ENCODE measurements at places on chromosomes 7 and 10. TPM values are rescaled to one million over a fixed set of nuclear protein-coding genes. Genes with fewer than 3 reads are reported as not detected.

- peak overlapping the region; percentile 91 for H3K27ac ChIP-seq
- peaks cover 84% of the 10 kb centered on the region for H3K4me1 ChIP-seq
- H3K27me3 ChIP-seq = no peaks in the 10 kb centered on the region
- no peaks in the 10 kb centered on the region for H3K36me3 ChIP-seq
Observed at GRCh38 chr7:140639366-140640053, 1.1 kb downstream of the DENND2A start.

Gene PILRA
- 3.3 TPM for total RNA-seq

DNA sequence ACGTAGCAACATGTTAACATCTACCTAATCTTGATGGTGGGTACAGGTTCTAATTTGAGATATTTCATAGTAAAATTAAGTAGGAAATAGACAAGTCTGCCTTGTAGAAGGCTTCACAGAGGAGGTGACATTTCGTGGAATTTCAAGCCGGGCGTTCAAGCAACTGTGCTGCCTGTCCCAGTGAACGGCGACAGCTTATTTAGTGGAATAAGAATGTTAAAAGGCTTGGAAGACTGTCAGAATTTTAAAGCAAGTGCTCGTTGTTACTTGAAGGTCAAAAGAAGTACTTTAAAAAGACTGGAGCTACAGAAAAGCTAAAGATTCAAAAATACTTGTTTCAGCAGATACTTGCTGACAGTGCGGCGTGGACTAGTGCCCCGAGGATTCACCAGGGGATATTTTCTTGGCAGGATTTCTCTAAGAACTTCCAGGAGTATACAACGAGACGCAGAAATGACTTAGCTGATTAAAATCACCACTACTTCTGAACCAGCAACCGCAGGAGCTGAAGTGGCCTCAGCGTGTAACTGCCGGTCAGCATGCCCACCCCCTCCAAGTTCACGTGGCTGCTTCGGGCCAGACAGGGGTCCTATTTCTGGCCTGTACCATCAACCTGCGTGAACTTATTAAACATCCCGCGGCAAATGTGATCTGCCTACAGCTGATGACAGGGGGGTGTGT lies 46.5 kb downstream of the CTBP2 start:
- no peak for DNase-seq
- H3K36me3 ChIP-seq = peaks cover 11% of the 10 kb centered on the region
- no peaks in the 10 kb centered on the region for H3K27me3 ChIP-seq
- H3K4me3 ChIP-seq = no peak overlapping the region

GRCh38 chr7:38615665-38616064 lies 15.5 kb downstream of the AMPH start:
- H3K27ac ChIP-seq = no peak overlapping the region
- no peak for DNase-seq
- no peak overlapping the region for H3K4me3 ChIP-seq
- H3K36me3 ChIP-seq = no peaks in the 10 kb centered on the region

DNA sequence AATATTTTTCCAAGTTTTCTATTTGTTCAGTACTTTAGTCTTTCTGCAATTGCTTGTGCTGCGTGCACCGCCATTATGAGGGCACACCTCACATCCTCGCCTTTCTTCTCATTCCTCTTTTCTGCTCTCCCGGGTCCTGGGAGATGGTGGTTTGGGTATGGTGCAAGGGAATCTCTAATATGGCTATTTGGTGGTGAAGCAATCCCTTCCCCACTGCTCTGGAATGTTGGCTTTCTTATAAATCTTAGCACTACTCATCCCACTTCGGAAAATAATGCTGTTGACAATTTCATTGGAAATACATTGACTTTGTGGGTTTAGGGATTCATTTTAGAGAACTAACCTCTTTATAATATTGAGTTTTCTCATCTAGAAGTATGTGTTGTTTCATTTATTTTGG lies 1.9 kb upstream of the GCK start:
- H3K27ac ChIP-seq = no peak overlapping the region
- no peaks in the 10 kb centered on the region for H3K4me1 ChIP-seq
- DNase-seq = no peak
- H3K4me3 ChIP-seq = no peak overlapping the region
- no peaks in the 10 kb centered on the region for H3K36me3 ChIP-seq

Gene HABP2
- not detected for total RNA-seq

Gene CALML3
- not detected for total RNA-seq

DNA sequence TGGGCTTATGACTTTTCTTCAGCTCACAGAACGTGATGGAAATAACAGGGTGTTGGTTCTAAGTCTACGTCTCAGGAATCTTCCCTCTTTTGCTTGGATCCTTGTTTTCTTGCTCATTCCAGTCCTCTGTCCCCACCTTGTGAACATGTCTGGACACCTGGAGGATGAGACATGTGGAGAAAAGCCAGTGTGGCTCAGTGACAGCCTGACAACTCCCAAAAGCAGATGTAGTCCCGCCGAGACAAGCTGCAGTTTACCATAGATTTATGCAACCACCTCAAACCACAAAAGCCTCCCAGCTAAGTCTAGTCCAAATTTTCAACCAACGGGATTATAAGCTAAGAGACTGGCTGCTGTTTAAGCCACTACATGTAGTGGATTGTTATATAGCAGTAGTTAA lies 476.1 kb downstream of the SH2D4B start:
- H3K36me3 ChIP-seq = no peaks in the 10 kb centered on the region
- DNase-seq = no peak
- no peaks in the 10 kb centered on the region for H3K27me3 ChIP-seq
- no peak overlapping the region for H3K4me3 ChIP-seq

GRCh38 chr7:136245327-136246004 lies 268.3 kb upstream of the MTPN start:
- DNase-seq = no peak
- no peak overlapping the region for H3K27ac ChIP-seq
- no peaks in the 10 kb centered on the region for H3K4me1 ChIP-seq
- H3K4me3 ChIP-seq = no peak overlapping the region
- H3K36me3 ChIP-seq = no peaks in the 10 kb centered on the region
- H3K27me3 ChIP-seq = no peaks in the 10 kb centered on the region

DNA sequence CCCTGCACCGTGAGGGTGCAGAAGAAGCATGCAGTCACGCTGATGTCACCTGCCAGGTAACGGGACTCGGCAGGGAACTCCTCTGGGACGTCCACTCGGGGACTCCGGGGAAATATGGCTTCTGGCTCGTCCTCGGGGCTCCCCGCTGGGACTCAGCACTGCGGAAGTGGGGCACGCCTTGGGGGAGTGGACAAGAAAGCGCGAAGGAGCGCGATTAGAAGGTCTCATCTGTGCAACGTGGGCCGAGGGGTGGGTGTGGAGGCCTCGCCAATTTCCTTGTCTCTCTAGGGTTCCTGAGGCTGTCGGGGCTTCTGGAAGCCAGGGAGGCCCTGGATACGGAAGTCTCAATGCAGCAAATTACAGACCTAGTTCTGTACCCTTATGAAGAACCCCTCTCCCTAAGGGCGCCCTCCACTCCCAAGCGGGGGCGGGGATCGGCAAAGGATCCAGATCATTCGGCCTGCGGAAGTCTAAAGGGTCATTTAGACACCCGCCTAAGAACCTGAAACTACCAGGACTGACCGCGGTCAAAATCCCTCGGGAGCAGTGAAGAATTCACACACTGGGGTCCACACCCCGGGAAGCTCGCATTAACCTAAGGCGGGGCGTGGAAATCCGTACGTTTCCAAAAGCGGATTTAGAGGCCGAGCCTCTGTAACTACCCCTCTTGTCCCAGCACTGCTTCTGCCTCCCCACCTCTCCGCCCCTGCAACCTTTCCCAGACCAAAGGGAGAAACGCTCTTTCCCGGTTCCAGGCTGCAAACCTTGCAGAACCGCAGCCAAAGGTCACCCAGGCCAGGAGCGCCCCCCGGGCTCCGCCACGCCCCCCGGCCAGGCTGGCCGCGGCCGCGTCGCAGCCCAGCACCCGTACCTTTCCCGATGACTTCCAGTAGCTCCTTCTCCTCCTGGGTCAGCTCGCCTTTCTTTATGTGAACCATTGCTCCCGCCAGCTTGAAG lies 640 bp downstream of the ANKMY2 start:
- peaks cover 75% of the 10 kb centered on the region for H3K4me1 ChIP-seq
- peak overlapping the region; percentile 91 for H3K27ac ChIP-seq
- no peak for DNase-seq
- no peaks in the 10 kb centered on the region for H3K27me3 ChIP-seq
- H3K4me3 ChIP-seq = peak overlapping the region; percentile 72

DNA sequence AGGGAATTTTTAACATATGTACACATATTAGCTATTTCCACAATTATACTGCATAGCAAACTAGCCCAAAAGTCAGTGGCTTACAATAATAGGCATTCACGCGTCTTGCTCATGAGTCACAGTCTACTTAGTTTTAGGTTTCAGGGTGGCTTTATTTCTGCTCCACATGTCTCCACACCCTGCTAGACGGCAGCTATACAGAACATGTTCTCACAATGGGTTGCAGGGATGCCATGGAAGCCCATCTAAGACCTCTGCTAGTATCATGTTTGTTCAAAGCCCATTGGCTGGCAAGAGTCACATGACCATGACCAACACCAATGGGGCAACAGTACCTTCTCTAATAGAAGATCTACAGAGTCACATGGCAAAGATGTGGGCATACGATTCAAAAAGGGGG lies 96.3 kb upstream of the NEBL start:
- H3K4me1 ChIP-seq = no peaks in the 10 kb centered on the region
- no peaks in the 10 kb centered on the region for H3K36me3 ChIP-seq
- DNase-seq = no peak
- H3K27me3 ChIP-seq = no peaks in the 10 kb centered on the region
- no peak overlapping the region for H3K27ac ChIP-seq
- H3K4me3 ChIP-seq = no peak overlapping the region

DNA sequence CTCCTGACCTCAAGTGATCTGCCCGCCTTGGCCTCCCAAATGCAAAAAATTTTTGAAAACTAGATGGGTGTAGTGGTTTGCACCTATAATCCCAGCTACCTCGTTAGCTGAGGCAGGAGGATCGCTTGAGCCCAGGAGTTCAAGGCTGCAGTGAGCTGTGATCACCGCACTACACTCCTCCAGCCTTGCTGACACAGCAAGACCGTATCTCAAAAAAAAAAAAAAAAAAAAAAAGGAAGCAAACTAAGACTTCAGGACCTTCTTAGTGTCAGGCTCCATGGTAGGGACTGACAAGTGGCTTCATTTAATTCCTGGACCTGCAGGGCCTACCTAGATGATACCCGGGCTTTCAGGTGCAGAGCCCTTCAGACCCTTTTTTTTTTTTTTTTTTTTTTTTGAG lies 2.5 kb downstream of the POP7 start:
- no peak for DNase-seq
- no peak overlapping the region for H3K4me3 ChIP-seq
- peaks cover 9% of the 10 kb centered on the region for H3K36me3 ChIP-seq

GRCh38 chr10:21065621-21066248 lies 168.6 kb upstream of the NEBL start:
- H3K4me1 ChIP-seq = no peaks in the 10 kb centered on the region
- no peak overlapping the region for H3K4me3 ChIP-seq
- no peaks in the 10 kb centered on the region for H3K36me3 ChIP-seq
- H3K27ac ChIP-seq = no peak overlapping the region
- DNase-seq = no peak
- no peaks in the 10 kb centered on the region for H3K27me3 ChIP-seq
